ENCODE measurements at places on chromosomes 1 and 21.

DNA sequence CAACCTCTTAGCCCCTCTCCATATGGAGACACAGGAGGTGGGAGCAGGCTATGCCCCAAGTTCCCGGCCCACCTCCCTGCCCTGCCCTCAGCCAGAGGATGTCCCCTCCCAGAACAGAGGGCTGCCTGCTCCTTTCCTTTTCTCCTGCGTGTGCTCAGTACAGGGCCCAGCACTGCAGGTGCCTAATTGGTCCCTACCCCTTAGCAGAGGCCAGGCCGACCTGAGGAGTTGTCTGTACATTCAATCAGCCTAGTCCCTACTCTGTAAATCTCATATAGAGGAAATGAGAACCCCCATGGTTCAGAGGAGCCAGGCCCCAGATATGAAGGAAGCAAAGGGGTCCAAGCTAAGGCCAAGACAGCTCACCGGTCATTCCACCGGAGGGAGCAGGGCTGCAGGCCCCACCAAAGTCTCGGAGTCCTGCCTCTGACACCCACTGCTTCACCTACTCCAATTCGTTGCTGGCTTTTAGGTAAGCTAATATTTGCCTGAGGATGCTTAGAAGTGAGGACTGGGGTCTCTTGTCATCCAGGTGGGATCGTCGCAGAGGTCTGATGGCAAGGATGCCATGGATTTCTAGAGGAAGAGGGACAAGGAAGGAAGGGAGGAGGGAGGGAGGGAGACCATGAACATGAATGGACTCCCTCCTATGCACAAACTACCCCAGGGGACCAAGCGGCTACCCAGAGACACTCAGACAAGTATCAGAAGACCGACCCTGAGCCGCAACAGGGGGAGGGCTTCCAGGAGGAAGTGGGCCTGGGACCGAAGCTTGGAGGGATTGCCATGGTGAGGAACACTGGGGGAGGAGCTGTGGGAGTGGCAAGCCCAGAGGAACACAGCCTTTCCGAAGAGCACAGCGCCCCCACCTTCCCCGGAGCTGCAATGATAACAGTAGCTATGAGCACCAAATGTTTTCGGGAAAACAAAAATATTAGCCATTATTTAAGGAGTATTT lies 30.4 kb upstream of the FOXO6 start:
- DNase-seq = no peak

DNA sequence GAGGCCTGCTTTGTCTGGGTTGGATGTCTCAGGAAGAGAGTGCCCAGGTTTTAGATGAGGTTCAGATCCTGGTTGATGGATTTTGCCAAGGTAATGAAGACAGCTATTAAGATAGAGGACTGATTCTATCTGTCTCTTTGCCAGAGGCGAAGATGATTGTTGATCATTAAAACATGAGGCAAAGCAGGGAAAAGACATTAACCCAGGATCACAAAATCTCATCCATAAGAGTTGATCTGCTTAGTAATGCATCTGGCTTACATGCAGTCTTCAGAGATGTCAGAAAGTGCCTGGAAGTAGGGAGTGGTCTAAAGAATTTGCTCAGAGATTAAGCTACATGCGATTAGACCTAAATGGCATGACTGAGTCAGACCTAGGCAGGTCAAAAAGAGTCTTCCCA lies 229.6 kb upstream of the PLD5 start:
- no peak for DNase-seq

DNA sequence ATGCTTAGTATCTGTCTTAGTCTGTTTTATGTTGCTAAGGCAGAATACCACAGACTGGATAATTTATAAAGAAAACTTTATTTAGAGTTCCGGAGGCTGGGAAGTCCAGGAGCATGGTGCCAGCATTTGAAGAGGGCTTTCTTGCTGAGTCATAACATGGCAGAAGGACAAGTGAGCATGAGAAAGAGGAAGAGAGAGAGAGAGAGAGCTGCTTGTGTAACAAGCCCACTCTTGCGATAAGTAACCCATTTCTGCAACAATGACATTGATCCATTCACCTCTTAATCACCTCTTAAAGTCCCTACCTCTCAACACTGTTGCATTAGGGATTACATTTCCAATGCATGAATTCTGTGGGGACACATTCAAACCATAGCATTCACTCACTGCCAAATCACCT lies 11.7 kb upstream of the MYOCOS start:
- DNase-seq = no peak

GRCh38 chr1:206725109-206725963 lies 40.6 kb downstream of the MAPKAPK2 start:
- DNase-seq = peak; percentile 63

- no peak for DNase-seq
Measured at GRCh38 chr1:152866321-152866720, 6.5 kb downstream of the LCE7A start.

DNA sequence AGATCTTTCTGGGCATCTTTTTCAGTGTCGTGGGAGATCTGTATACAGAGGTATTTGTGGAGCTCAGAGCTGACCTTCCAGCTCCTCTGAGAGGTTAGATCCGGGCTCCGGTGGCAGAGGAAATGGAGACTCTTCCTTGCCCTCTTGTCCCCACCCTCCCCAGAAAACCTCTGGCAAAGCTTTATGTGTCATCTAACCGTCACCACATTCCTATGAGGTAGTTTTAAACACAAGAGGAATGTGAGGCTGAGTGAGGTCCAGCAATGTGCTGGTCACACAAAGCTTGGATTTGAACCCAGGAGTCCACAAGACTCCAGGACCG lies 1.2 kb downstream of the CD160 start:
- DNase-seq = no peak

DNA sequence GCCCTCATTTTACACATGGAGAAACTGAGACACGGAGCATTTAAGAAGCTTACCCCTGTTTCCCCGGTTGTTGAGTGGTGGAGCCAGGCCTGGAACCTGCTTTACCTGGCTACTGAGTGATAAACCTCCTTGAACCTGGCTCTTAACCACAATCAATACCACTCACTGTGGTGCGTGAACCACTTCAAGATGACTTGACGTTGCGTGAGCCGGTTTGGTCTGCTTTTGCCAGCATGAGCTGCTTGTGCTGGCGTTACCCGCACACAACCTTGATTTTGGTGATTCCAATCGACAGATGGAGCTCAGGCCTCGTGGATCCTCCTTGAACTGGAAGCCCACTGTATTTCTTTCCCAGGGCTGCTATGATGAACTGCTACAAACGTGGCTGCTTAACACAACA lies 6.1 kb upstream of the TINAGL1 start:
- DNase-seq = no peak

- DNase-seq = no peak
Measured at GRCh38 chr1:66395202-66396061, 138.5 kb upstream of the SGIP1 start.

DNA sequence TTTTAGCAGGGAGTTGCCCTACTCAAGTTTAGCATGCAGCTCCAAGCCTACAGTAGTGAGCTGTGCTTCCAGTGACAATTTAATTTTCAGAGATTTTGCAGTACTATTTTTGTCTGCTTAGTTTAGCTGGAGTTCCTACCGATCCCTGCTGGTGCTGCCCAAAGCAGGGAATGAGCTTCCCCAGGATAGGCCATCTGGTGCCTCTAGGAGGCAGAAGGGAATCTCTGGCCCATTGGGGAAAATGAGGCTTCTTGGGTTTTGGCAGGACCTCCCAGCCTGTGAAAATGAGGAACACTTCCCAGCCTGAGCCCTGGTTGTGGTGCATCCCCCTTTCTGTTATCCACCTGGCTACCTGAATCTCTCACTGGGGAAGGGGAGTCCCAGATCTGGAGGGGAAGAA lies 149.2 kb downstream of the RASAL2 start:
- DNase-seq = no peak

DNA sequence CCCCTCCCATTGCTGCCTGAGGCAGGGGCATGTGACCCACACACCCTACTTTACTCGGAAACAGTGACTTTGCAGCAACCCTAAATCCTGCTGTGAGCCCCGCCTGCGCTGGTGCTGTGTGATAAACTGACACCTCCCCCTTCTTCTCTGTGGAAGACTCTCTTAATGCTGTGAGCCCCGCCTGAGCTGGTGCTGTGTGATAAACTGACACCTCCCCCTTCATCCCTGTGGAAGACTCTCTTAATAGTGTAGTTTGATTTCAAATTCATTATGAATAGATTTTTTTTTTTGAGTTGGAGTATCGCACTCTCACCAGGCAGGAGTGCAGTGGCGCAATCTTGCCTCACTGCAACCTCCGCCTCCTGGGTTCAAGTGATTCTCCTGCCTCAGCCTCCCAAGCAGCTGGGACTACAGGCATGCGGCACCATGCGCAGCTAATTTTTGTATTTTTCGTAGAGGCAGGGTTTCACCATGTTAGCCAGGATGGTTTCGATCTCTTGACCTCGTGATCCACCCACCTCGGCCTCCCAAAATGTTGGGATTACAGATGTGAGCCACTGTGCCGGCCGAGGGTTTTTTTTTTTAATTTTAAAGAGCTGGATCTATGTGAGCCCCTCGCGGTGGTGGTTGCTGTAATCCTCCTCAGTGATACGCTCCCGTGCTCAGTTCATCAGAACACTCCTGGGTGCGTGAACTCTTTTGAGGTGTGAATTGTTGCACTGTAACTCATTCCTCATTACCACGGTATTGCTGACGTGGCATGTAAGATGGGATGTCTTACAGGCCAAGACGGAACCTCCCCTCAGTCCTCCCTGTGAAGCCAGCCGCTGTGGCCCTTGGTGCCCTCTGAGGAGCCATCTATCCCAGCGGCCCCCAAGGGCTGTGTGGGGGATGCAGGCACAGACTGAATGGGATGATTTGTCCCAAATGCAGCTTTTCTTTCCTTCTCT lies 60.3 kb downstream of the GALNT2 start:
- DNase-seq = no peak

DNA sequence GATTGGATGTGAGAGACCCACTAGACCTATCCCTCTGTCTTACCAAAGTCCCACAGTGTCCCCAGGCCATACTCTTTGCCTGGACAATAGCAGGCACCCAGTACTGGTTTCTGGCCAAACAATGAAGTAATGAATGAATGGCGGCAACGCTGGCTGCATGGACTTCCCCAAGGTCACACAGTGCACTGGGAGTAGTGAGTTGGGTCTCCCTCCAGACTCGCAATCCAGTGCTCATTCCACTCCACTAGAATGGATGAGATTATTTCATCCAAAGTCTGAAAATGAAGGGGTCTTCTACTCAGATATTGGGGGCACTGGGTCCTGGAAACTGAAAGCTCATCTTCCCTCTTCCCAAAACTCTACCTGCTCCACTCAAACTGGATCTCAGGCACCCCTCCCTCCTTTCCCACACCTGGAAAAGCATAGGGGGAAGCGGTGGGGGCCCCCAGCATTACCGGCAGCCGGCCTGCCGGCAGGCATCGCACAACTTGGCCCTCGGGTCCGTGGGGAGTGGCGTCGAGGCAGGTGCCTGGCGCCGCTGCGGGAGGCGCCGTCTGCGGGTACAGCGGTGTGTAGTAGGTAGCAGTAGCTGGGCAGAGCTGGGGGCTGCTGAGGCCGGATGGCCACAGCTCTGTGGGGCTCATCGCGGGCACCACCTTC lies 816 bp downstream of the E2F2 start:
- DNase-seq = no peak

DNA sequence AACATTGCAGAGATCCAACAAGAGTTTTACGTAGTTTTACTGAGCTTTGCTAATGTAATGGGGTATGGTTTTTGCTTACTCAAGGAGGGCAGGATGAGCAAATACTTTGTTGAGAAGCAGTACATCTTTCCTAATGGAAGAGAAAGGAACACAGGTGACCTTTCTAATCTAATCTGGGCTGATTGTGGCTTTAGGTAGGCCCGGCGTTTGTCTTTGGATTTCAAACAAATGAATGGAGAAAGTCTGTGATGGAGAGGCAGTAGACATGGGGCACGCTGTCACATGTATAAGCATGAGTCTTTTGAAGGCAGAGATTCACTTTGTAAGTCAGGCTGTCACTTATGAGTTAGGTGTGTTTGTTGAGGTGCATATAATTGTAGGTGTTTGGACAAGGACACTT lies 1.7 kb downstream of the PLEKHM2 start:
- DNase-seq = no peak

DNA sequence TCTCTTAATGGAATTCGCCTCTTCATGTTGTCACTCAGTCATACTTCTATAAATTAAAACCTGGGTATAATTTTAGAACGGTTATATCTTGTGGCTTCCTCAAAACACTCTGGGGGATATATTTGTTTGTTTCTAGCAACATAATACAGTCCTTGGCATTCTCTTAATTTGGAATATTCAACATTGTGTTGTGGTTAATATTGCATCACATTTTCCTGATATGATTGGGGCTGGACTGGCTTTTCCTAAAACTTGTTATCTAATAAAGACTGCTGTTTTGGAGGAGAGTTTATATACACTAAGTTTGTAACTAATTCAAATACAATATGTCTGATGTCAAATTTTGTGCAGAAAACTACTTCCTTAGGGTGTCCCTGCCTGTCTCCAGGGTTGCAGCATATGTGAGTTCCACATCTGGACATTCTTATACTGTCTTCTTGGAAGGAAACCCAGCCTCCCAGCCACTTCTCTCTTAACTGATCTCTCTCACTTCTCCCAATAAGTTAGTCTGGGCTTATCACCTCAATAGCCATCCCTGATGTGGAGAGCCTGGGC lies 892.6 kb downstream of the MRPL39 start:
- no peak for DNase-seq

GRCh38 chr1:54152696-54153095 lies at the start of gene CDCP2:
Gene CDCP2, minus strand, starts transcription at chr1:54153000. Its CDS starts 78 bp downstream, at chr1:54152922.
- no peak for DNase-seq

DNA sequence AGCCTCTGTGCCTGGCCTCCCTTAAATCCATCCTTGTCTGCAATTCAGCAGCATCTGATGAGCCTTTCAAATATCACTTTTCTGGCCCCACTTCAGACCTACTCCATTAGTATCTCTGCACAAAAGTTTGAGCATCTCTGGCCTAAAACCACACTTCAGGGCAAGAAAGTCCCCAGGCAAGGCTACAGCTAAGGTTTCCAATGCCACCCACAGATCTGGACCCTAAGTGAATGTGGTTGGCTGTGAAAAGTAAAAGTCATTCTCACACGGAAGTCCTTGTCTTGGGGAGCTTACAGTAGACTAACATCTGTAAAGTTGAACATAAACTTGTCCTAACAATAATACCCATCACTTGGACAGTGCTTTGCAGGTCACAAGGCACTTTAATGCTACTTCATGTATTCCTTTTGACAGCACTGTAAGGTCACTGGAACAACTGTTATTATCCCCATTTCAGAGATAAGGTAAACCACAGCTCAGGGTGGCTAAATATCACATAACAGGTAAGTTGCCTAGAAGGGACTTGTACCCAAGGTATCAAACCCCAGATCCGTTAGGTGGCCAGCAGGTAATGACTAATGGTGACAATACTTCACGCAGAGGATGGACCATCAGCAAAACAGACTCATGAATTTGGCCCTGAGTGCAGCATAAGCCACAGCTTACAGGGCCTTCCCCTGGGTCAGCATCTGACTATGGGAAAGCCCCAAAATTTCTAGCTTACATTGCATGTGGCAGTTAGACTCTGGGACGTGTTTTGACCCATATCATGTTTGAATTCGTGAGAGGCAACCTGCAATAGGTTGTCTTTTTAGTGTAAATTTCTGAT lies 356.0 kb downstream of the HHAT start:
- DNase-seq = no peak

DNA sequence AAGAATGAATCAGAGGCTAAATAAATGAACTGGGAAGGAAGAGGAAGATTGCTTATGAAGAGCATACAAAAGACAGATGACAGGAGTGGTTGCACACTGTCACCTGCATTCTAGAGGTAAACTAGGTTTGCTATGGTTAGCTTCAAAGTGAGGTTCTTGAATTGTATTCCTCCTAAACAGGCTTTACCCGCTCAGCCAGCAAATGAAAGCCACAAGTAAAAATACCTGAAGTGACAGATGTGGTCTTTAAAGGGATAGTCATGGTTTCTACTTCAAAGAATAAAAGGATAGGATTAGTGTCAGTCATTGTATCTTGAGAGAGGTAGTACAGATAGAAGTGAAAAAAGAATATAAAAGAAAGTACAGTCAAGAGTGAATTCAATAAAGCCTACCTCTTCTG lies 32.4 kb upstream of the PRDX6 start:
- DNase-seq = no peak

Measured in T-helper 17 cell (primary cell).